Karpas-422 (cell line): ENCODE measurements at places on chromosomes 3 and 15. TPM values are rescaled to one million over a fixed set of nuclear protein-coding genes. Genes with fewer than 3 reads are reported as not detected.

DNA sequence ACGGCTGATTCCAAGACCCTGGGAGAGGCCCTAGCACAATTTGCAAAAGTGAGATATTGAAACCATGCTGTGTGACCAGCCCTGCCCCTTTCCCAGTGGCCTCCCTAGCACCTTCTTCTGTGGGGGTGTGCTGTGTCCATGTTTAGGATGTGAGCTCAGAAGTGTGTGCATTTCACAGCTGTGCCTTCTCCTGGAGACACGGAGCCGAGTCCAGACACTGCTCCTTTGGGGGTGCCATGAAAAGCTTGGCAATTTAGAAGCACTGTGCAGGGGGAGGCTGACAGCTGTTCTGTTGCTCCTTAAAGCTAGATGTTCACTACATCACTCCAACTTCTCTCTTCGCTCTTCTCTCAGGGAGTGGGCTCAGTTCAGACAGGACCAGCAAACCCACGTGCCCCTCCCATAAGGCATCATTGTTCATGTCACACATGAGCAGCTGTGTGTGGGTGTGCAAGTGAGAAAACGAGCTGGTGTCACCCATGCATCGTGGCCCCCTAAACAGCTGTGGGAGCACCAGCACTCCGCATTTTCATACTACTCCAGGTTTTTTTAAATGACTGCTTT, 492.6 kb downstream of the GABRG3 start:
- H3K27me3 ChIP-seq, result no peaks in the 10 kb centered on the region
- no peak overlapping the region for H3K27ac ChIP-seq
- no peaks in the 10 kb centered on the region for H3K36me3 ChIP-seq
- H3K4me3 ChIP-seq, result no peak overlapping the region
- DNase-seq, result no peak

Gene RNU5B-1
- not detected in 2 replicates for total RNA-seq

Gene HYAL1
- 0.14 and 0.71 TPM in 2 replicates for total RNA-seq

DNA sequence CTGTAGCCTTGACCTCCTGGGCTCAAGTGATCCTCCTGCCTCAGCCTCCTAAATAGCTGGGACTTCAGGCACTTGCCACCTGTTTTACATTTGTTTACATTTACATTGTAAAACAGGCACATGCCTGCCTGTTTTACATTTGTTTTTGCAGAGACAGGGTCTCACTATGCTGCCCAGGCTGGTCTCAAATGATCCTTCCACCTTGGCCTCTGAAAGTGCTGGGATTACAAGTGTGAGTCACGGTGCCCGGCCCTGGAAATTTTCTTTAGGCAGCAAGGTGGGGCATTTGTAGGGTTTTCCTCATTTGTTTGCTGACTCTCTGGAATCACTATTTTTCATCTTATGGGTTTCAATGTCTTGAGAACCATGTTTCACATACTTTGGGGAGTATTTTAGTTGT, 25.0 kb downstream of the PIF1 start:
- H3K36me3 ChIP-seq, result no peaks in the 10 kb centered on the region
- H3K27ac ChIP-seq, result no peak overlapping the region
- H3K4me1 ChIP-seq, result no peaks in the 10 kb centered on the region
- no peak for DNase-seq

Gene RASGRF1
- 3.6 and 10.5 TPM in 2 replicates for total RNA-seq

DNA sequence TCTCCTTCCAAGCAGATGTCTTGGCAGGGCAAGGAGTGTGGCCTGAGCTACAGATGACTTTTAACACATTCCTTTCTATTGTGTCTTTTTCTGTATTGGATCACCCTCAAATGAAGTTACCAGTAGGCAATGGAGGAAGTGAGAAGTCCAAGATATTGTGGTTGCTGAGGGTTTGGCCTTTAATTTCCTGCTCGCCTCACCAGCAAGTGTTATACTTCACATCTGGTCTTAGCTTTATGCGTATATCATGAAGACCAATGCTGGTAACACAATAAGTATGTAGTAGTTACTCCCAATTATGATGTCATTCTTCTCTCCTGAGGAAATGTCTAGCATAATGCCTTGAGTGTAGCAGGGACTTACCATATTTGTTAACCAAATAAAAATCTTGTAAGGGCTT, 179.9 kb downstream of the ZIC1 start:
- H3K27ac ChIP-seq, result no peak overlapping the region
- no peak for DNase-seq
- H3K4me3 ChIP-seq, result no peak overlapping the region
